ENCODE measurements at places on chromosomes 3 and 15. TPM values are rescaled to one million over a fixed set of nuclear protein-coding genes. Genes with fewer than 3 reads are reported as not detected.
A peak's percentile ranks its signal among the peaks of the same experiment; 100 is the strongest.

DNA sequence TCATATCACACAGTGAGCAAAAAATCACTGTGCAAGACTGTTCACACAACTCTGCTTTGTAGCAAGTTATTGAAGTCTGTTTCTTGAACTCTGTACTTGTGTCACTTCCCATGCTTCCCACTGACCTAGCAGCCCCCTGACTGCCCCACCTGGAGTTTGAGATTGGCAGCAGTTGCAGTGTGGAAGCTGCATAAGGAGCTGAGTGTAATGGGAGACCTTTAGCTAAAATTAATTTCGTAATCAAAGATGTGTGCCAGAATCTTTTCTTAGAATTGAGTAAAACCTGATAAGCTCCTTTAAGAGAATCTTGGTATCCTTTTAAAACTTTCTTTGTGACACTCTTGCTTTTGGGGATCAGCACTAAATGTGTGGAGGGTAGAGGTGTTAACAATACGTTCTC lies 42.8 kb downstream of the NKIRAS1 start:
- no peak for DNase-seq

DNA sequence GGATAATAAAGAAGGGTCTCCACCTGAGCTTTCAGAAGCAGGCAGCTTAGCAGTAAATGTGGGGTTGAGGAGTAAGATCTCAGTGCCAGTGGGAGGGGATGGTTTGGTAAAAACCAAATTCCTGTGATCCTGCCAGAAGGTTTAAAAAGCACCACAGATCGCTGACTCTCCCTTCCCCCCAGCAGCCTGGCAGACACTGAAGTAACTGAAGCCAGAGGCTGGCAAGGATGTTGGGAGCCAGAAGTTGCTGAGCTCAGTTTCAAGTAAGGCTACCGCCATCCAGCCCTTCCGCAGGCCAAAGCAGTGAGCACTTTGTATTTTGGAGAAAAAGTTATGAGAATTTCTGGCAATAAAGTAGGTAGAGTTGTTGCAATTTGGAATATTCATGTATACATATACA lies 246.4 kb downstream of the ZNF621 start:
- DNase-seq: peak; percentile 68

- DNase-seq: peak; percentile 86
Measured at GRCh38 chr15:40762919-40763800, 708 bp upstream of the GCHFR start.

- no peak for DNase-seq
Measured at GRCh38 chr3:191476066-191476772, 15.3 kb downstream of the PYDC2 start.

- DNase-seq: no peak
Measured at GRCh38 chr3:79564192-79564591, 203.6 kb downstream of the ROBO1 start.

- DNase-seq: no peak
Measured at GRCh38 chr3:53218131-53218530, 37.7 kb downstream of the TKT start.

DNA sequence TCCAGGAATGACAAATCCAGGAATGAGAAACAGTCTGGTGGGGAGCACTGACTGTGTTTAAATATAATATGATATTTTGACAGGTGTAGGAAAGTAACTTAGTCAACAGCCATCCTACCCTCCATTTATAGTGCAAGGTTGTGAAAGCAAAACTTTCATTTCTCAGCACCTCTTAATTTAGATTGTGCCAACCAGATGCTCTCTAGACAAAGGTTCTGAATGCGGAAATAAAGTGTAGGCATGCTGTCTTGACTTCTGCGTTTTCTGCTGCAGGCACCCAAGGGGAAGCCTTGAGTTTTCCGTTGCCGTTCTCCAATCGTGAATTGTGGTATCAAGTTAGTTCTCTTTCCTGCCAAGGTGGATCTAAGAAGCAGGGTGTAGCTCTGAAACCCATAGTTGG lies 261.9 kb upstream of the SUCLG2 start:
- no peak for DNase-seq

- DNase-seq: peak; percentile 17
Measured at GRCh38 chr3:77040926-77041722, 1.2 kb downstream of the ROBO2 start.

DNA sequence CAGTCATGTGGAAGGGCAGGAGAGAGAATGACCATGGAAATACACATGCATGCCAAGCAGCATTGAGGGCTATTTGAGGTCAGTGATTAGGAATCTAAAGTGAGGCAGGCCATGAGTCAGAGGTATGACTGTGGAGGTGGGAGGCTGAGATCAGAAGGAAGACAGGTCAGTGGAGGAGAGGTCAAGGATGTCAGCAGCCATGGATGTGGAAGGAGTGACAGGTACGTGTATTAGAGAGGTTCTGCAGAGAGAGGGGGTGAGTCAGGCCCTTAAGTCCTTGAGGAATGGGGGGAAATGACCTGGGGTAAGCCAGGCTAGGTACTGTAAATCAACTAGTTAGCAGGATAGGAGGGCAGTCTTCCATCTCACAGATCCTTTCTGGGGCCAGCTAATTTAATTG lies 166.6 kb downstream of the ANO10 start:
- no peak for DNase-seq

DNA sequence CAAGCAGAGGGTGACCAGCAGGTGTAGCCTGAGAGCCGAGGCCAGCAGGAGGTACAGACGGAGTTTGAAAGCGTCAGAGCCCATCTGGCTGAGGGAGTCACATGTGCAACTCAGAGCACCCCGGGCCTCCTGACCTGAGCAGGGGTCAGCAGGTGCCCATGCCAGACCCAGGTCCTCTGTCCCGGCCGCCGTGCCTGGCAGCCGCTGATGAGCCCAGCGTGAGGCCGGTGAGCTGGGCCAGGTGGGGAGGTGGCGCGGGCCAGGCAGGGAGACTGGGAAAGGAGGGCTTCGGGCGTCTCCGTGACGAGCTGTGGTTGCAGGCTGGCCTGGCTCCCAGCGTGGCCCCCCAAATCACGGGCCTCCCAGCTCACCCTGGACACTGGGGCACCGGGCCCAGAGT lies 130.9 kb downstream of the CHSY1 start:
- no peak for DNase-seq

DNA sequence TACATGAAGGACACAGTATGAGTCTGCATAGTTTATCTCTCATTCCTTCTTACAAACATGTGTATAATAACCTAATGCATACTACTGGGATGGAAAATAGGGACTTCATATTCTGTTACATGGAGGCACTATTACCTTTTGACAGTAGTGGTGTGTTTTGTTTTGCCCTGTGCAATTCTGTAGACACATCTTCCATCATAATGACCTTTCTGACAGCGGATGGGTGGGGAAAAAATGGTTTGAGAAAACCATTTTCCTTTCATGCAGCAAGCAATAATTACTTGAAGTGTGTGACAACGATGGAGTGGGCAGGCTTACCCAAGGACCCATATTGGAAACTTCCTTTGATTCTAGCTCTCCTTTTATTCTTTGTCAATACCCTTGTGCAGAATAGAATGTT lies 153.6 kb upstream of the ONECUT1 start:
- DNase-seq: no peak

DNA sequence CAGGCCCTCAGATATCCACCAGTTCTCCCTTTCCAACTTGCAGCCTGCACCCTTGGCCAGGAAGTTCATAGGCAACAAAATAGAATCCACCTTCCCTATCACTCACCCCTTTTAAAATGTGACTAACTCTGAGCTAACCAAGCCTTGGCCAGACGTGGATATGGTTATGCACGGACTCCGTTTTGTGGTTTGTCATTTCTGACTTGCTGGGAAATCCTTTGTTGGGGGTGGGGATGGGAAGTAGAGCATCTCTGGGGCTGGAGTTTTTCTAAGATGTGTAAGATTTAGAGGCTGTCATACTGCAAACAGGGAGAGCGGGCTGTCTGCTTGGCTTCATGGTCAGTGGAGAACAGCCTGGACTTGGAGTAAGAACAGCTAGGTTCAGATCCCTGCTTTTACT lies 62.6 kb downstream of the SMAD3 start:
- no peak for DNase-seq

- DNase-seq: no peak
Measured at GRCh38 chr15:92886815-92887214, 13.3 kb upstream of the CHD2 start.

GRCh38 chr3:76436894-76437293 lies 603.0 kb upstream of the ROBO2 start:
- DNase-seq: no peak

GRCh38 chr15:55112706-55113105 lies 84.0 kb downstream of the RSL24D1 start:
- DNase-seq: no peak

- no peak for DNase-seq
Measured at GRCh38 chr3:123298903-123299302, 97.2 kb downstream of the SEC22A start.

Gene SERINC4
- total RNA-seq: 0.10 TPM

Gene GXYLT2
- 47.7 TPM for total RNA-seq

Gene FOXB1
- total RNA-seq: not detected

Gene HRG
- total RNA-seq: not detected

Gene HSPBAP1
- 5.4 TPM for total RNA-seq

Gene NLGN1
- 12.6 TPM for total RNA-seq

Gene DAZL
- not detected for total RNA-seq

Gene PIK3CA
- 58.8 TPM for total RNA-seq
